ENCODE measurements at places on chromosomes 6 and 20. TPM values are rescaled to one million over a fixed set of nuclear protein-coding genes. Genes with fewer than 3 reads are reported as not detected.

The CD40 gene
- total RNA-seq = 6.2 TPM

The MMP24OS gene
- 15.9 TPM for total RNA-seq

The REM1 gene
- total RNA-seq = not detected

The PRKN gene
- 1.3 TPM for total RNA-seq

The C6orf132 gene
- total RNA-seq = 36.0 TPM

The CD93 gene
- under 0.01 TPM for total RNA-seq

The PHACTR3 gene
- total RNA-seq = 13.6 TPM

The HLA-G gene
- total RNA-seq = 5.9 TPM

The IL17F gene
- total RNA-seq = not detected

The SLC17A1 gene
- not detected for total RNA-seq

The SMPDL3A gene
- total RNA-seq = 9.1 TPM

The MAP3K5 gene
- total RNA-seq = 8.8 TPM

The WASF1 gene
- total RNA-seq = 18.0 TPM

The RIPK1 gene
- 11.1 TPM for total RNA-seq

The EEF1A2 gene
- total RNA-seq = 3.2 TPM

The EYA2 gene
- 12.9 TPM for total RNA-seq

The ADAM33 gene
- total RNA-seq = 0.79 TPM

The LAMA2 gene
- total RNA-seq = 0.37 TPM

The AIF1 gene
- not detected for total RNA-seq

The OR2H2 gene
- total RNA-seq = not detected

The E2F3 gene
- 4.5 TPM for total RNA-seq

The PACRG gene
- total RNA-seq = 0.19 TPM

The TCF21 gene
- not detected for total RNA-seq

The C6orf141 gene
- 14.0 TPM for total RNA-seq

The CBLN4 gene
- total RNA-seq = not detected

The NCOA7 gene
- total RNA-seq = 10.9 TPM

Data from airway epithelial cell (primary cell).